ENCODE measurements at places on chromosomes 13 and 19.

- DNase-seq: no peak
Observed at GRCh38 chr19:31512181-31512970, 163.1 kb upstream of the TSHZ3 start.

- no peak for DNase-seq
Observed at GRCh38 chr19:31220540-31220939, 128.7 kb downstream of the TSHZ3 start.

- no peak for DNase-seq
Observed at GRCh38 chr13:29480893-29481525, 114.5 kb downstream of the SLC7A1 start.

DNA sequence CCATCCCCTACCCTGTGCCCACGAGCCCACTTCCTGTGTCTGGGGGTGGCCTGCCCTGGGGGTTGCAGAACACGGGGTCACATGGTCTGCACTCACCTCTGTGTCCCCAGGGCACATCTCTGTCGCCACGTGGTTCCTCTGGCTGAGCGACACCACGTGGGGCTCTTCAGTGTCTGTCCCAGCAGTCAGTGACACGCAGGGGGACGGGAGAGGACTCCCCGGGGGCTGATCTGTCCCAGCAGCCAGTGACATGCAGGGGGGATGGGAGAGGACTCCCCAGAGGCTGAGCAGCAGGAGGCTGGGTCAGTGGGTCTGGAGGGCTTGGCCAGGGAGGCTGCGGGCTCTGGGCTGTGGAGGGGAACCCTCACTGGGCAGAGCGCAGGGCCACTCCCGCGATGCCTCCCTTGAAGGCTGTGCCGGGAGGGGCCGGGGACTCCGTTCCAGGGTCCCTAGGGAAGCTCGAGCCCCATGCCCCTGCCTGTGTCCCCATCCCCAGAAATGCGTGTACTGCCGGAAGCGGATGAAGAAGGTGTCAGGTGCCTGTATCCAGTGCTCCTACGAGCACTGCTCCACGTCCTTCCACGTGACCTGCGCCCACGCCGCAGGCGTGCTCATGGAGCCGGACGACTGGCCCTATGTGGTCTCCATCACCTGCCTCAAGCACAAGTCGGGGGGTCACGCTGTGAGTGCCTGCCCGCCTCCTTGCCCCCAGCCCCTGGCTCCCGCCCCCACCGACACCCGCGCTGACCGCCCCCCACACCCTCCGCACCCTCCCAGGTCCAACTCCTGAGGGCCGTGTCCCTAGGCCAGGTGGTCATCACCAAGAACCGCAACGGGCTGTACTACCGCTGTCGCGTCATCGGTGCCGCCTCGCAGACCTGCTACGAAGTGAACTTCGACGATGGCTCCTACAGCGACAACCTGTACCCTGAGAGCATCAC, 174.8 kb downstream of the KDM4B start:
- no peak for DNase-seq

GRCh38 chr13:25001476-25002206, 94.3 kb upstream of the PABPC3 start:
- DNase-seq: no peak

DNA sequence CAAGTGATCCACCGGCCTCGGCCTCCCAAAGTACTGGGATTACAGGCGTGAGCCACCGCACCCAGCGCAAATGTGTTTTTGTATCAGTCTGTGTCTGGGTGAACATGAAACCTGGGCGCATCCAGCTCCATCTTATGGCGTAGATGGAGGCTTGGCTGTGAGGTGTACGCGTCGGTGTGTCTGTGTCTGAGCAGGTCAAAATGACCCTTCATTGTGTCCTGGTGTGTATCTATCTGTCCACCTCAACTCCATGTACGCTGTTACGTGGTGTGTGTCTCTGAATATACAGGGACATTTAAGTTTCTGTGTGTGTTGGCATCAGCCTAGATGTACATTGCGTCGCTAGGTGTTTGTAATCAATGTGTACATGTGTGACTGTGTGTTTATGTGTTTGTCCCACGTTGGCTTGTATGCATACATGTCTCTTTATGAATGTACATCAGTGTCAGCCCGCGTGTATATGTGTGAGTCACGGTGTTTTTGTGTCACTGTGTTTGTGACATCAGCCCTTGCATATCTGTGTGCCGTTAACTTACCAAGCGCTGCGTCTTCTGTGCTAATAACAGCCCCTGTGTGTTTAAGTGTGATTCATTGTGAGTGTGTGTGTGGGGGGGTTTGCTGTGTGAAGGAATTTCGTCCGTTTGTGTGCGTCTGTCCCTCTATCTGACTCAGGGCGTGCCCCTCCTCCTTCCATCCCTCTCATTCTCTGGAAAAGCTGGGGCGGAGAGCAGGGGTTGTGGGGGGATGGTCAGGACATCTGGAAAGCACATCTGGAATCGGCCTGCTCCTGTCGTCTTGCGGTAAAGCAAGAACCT, 6.4 kb downstream of the AXL start:
- no peak for DNase-seq

GRCh38 chr13:110756219-110756631, 42.7 kb downstream of the ING1 start:
- no peak for DNase-seq

- no peak for DNase-seq
Observed at GRCh38 chr13:48978942-48979601, 3.4 kb downstream of the FNDC3A start.

DNA sequence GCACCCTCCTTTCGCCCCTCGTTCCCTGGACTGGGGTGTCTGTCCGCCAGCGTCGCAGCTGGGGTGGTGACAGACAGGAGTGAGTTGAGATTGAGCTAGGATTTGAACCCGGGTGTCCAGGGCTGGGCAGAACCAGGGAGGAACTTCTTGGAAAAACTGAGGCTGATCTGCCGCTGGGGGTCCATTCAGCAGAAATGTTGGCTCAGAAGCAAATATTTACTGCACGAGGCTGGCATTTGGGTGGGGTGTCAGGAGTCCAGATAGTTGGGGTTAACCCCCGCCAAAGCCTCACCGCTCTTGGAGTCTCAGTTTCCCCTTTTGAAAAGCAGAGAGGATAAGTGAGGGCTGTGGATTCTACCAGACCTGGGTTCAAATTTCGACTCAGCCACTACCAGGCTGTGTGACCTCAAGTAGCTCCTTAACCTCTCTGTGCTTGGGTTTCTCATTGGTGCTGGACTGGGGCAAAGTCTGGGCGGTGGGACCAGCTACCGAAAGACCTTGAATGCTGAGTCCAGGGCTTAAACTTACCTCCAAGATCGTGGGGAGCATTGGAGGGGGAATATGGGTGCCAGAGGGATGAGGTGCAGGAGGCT, 20.9 kb downstream of the MAST3 start:
- no peak for DNase-seq

- DNase-seq: no peak
Observed at GRCh38 chr13:101181076-101181685, 235.1 kb downstream of the NALCN start.

DNA sequence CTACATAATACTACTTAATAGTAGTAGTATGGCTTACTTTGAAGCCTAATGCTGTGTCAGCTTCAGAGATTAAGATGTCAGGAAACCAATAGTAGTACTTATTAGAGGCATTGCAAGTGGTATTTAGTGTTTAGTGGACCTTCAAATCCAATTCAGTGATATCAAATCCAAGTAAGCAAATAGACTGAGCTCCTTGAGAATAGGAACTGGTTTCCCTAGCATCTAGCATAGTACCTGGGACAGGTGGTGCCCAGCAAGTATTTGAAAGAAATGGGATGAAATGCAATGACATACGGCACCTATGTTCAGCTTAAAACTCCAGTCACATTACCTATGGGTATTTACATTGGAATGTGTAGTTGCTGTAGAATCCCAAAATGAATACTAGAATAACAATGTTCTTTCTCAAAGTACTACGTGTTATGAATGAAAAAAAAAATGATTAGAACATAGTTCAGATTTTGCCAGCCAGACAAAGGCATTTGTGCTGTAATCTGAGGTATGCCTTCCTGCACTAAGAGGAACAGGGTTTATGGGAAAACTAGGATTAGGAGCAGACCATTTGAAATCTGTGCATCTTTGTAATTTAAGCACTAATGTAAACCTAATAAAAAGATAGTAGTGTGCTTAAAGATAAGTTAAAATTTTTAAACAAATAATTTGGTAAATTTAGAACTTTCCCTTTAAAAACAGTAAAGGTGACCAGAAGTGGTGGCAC, 17.1 kb downstream of the LSM14A start:
- DNase-seq: no peak

GRCh38 chr13:100542826-100543156, 45.8 kb downstream of the GGACT start:
- DNase-seq: no peak

DNA sequence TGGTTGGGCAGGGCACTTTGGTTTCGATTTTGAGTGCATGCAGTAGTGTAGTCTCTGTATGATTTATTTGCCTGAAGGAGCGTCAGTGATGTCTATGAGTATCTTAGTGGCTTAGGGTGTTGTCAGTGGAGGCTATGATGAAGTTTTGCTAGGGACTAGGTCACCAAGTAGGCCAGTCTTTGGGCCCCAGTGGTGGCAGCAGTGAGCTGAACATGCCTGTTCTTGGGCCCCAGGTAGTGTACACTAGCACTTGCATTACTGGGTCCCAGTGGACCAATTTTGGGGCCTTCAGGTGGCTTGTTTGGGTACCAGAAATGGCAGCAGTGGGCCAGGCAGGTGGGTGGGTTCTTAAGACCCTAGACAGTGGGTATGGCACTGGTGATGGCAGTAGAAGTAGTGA, 598.7 kb upstream of the SPRY2 start:
- no peak for DNase-seq

DNA sequence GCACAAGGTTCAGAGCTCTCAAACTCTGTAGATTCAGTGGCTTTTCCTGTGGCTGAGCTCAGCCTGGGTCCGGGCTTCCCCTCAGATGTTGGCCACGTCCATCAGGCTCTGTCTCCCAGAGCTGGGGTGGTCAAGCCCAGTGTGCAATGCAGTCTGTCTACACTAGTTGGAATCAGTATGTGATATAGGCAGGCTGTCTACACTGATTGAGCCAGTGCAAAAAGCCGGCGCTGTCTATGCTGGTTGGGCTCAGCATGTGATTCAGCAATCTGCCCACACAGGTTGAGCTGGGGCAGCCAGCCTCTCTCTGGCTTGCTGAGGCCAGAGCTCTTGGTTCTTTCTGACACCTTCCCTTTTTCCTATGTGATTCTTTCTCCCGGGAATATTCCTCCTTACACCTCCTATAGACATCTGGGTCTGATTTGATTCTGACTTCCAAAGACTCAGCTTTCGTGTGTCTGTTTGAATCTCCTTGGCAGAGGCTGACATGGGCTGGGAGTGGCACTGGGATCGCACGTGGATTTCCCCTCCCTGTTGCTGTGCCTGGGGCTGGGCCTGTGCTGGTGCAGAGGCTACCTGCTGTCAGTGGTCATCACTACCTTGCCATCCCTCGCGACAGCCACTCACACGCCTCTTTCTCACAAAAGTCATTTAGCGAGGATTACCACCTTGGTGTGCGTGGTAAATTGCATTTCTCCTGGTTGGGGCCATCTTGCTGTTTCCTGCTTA, 9.3 kb downstream of the CHST8 start:
- DNase-seq: no peak

DNA sequence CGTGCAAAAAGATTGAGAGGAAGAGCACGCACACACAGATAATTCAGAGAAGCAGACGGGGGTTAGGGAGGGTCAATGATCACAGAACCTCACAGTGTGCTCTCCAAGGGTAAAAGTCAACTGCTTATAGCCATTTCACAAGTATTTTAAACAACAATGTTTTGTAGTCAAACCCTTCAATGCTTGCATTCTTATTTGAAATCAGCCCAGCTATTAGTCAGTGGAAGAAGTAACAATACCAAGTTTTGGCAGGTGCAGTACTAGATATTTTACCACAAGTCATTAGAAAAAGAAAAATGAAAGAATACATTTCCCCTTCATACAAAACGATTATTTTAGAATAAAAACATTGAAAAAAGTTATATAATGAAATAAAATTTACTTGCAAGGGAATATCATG, 2.6 kb downstream of the CSNK1A1L start:
- no peak for DNase-seq

DNA sequence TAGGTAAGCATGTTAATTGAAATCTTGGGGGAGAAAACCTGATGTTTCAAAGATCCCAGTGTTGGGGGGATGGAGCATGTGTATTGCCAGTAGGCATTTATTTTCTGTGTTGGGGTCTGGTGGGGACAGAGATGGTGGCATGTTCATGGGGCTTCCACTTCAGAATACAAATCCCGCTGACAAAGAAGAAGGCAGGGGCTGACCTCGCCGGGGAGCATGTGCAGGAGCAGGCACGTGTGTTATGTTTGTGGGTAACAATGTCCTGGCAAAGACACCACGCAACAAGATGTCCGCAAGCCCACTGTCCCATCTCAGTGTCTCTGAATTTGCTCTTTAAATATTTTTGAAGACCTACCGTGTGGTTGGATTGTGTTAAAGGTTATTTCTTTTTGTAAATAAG, 164.5 kb downstream of the TEX29 start:
- no peak for DNase-seq

DNA sequence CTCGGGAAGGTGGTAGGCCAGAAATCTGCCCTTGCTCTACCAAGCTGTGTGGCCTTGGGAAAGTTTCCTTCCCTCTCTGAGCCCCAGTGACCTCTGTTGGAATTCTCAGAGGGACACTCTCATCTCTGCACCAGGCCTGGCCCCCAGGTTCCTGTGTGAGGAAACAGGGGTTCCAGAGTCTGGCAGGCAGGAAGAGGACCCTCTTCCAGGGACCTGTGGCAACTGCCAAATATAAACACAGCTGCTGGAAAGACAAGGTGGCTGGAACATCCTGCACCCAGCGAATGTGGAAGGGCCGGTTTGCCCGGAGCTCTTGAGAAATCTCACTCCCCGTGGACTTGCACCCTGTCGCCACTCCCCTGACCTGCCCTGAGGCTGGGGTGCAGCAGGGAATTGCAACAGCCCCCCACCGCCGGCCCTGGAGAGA, 52.8 kb downstream of the GADD45B start:
- DNase-seq: no peak

DNA sequence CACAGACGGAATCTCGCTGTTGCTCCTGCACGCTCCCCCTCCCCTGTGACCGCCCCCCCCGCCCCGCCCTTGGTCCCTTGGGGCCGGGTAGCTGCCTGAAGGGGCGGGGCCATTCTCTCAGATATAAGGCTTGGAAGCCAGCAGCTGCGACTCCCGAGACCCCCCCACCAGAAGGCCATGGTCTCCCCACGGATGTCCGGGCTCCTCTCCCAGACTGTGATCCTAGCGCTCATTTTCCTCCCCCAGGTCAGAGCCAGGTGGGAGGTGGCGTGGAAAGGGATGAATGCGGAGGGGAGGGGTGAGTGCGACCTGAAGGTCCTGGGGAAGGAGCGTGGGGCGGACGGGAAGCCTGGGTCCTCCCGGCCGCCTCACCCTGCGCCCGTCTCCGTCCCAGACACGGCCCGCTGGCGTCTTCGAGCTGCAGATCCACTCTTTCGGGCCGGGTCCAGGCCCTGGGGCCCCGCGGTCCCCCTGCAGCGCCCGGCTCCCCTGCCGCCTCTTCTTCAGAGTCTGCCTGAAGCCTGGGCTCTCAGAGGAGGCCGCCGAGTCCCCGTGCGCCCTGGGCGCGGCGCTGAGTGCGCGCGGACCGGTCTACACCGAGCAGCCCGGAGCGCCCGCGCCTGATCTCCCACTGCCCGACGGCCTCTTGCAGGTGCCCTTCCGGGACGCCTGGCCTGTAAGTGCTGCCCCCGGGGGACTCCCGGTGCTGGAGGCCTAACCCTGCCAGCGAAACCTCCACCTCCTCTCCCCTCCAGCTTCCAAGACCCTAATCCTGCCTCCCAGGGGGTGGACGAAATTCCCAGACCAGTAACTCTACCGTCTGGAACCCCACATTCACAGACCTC, at the start of gene DLL3:
DLL3 (plus strand) TSS at position 150 of the 845 bp plus-strand sequence; CDS start at position 178, 28 bp downstream.
- no peak for DNase-seq
